Activated T-cell treated with anti-CD3 and anti-CD28 coated beads for 1 hour (primary cell): ENCODE measurements at places on chromosomes 2 and 18.

DNA sequence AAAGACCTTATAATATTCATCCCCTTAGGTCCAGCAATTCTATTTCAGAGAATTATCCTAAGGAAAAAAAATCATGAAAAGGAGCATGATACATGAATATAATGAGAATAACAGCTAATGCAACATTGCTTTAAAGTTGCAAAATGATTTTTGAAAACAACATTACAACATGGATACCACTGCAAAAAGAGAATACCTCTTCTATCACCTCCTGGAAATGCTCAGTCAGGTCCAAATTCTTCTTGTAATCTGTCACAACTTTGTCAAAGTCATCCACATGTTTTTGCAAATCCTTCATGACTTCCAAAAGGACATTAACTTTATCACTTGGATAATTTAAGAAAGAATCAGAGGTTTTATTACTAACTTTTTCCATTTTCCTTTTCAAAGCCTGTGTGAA is 47.9 kb upstream of the TTN start:
- no peak for DNase-seq

DNA sequence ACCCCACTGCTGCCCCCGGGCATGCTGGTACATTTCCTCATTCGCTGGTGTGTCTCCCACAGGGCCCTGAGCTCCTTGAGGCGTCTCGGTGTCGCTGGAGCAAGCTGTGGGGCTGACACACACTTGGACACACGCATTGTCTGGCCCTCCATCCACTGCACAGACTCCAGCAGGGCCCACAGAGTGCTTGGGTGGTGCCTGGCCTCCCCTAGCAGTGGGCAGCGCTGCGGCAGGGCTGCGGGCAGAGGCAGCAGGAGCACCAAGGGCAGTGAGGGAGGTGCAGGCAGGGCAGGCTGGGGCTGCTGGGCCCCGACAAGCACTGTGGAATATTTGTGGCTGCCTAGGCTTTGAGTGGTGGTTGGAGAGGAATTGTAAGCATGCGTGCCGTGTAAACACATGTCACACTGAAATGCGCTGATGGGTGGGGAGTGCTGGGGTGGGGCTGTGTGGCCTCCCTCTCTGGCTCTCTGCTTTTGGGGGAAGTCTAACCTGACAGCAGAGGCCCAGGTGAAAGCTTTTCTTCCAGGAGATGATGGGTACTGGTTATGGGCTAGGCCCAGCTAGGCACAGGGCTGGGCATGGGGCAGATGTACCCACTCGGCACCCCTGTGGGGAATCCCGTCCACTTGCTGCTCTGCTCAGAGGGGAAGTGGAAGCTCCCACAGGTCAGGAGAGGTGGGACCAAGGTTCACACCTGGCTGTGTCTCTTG is 55.5 kb upstream of the HS6ST1 start:
- DNase-seq, result no peak

DNA sequence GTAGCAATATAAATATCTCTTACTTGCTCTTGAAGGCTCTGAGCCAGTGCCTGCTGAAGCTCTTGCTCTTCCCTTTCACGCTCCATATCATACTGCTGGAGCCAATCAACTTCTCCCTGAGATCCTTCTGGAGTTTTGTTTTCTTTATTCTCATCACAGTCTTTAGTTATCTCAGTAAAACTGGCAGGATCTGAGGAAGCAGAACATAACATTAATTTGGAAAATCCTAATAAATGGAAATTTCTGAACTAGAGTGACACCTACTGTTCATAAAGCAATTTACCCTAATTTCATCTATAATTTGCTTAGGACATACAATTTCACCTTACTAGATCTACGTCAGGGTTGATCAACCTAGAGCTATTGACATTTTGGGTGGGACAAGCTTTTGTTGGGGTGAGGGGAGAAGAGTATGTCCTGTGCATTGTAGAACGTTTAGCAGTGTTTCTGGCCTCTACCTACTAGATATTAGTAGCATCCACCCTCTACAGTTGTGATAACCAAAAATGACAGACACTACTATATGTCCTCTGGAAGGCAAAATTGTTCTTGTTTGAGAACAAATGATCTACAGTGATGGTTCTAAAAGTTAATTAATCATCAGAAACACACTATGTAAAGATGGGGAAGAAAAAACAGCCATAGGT is 47.2 kb downstream of the VIL1 start:
- DNase-seq, result no peak

DNA sequence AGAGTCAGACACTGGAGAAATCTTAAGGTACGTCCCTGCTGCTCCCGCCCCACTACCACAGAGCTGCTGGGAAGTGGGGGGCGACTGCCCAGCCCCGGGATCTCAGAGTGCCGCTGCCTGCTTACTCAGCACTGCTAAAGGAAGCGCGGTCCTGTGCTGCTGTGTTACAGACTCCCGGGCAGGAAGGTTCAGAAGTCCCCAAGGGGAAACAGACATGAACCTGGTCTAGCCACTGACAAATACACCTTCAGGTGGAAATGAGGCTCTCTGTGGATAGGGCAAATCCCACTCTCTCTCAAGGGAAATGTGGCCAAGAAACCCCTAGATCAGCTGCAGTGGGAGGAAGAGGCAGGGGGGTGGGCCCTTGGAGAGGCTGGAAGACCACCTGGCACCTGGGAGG is 13.7 kb downstream of the MTERF4 start:
- no peak for DNase-seq

- no peak for DNase-seq
These were observed 49.7 kb upstream of the CCDC85A start for GRCh38 chr2:56133931-56134629.

DNA sequence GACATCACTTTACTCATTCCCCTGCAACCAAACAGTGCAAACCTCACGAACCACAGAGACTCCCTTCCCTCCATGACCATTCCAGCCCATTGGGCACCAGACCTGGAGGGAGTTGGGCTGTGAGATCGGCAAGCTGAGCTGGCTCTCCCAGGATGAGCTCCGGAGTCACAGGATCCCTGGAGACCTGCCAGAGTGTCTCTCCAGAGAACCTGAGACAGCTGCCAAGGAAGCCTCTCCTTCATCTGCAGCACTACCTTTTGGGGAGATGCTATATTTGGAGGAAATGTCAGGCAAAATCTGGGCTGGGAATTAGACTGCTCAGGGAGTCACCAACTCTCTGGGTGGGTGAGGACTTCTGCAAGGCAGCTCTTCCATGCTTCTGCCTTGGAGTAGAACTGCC is 417.4 kb downstream of the TNS1 start:
- no peak for DNase-seq
